ENCODE measurements at places on chromosomes 1 and 21. TPM values are rescaled to one million over a fixed set of nuclear protein-coding genes. Genes with fewer than 3 reads are reported as not detected.

RGS1 gene
- not detected for total RNA-seq

SLC22A15 gene
- 10.1 TPM for total RNA-seq

ZNF697 gene
- 21.8 TPM for total RNA-seq

- no peak for DNase-seq
- H3K4me1 ChIP-seq, result peaks cover 15% of the 10 kb centered on the region
- H3K27ac ChIP-seq, result no peak overlapping the region
Measured at GRCh38 chr1:204384636-204385352, 25.1 kb upstream of the PLEKHA6 start.

GRCh38 chr1:67193704-67194103 is 27.4 kb downstream of the IL23R start:
- H3K27ac ChIP-seq, result no peak overlapping the region
- H3K4me3 ChIP-seq, result no peak overlapping the region
- no peaks in the 10 kb centered on the region for H3K4me1 ChIP-seq
- H3K36me3 ChIP-seq, result no peaks in the 10 kb centered on the region
- DNase-seq, result no peak

DNA sequence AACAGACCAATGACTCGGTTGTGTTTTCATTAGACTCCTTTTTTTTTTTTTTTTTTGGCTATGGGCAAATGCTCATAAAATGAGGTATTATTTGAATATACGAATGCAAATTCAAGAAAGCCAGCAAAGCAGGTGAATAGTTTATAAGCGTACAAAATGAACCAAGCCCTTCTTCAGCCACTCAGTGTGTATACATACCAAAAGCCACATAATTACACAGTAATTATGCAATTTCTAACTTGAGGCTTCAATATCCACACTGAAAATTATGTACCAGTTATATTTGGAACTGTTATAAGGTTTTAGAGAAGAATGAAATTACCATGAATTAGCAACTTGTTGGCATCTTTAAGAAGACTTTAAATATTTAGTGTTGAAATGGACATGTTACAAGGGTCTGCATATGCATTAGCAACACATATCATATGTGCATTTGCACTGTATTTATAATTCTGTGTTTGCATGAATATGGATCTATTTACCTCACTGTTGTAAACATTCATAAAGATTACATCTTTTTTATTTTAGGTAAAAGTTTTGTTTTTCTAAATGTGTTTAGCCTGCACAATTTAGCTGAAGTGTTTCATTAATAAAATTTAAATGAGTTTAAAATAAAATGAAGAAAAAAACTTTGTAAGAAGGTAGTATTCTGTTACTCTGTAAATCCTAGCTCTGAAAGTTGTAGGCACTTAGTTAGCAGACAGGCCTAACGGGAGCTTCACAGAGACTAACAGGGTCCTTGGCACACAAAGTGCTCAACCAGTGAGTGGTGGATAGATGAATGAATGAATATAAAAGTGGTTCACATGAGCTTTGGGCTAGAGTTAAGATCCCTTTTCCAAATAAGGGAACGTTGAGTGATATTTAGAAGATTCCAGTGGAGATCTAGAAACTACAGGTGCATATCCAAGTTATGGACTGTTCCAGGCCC is 241.0 kb upstream of the NFIA start:
- H3K27ac ChIP-seq, result no peak overlapping the region
- H3K4me3 ChIP-seq, result no peak overlapping the region
- DNase-seq, result no peak
- no peaks in the 10 kb centered on the region for H3K4me1 ChIP-seq
- H3K36me3 ChIP-seq, result peaks cover 7% of the 10 kb centered on the region
- no peaks in the 10 kb centered on the region for H3K27me3 ChIP-seq

DNA sequence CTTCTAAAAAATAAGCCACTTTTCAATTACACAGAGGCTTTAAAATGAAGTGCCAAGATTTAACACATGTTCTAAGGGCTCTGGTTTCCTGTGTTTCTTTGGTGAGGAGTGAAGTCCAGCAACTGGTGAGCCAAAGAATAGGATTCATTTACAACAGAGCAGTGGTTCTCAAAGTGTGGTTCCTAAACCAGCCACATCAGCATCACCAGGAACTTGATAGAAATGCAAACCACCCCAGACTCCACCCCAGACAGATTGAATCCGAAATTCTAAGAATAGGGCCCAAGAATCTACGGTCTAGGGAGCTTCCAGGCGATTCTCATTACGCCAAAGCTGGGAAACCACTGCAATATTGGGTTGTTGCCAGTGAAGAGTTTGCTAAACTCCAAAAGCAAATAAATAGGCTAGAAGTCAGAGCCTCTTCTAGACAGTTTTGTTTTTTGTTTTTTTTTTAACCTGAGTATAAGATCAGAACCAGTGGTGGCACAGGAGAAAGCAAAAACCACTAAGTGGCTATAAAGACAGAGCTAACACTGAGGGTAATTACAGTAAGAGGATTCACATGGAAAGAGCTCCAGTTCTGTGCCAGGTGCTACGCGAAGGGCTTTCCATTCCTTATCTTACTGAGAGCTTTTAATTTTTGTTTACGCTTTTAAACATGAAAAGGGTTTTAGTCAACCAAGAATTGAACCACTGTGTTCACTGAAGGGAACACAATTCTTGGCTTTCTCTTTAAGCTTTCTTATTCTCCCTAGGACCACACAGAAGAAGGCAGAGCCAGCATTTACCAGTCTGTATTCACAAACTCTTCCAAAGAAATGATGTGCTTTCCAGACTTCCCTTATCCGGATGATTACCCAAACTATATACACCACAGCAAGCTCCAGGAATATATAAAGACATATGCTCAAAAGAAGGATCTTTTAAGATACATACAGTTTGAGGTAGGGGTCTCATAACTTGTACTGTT is 42.4 kb upstream of the FMO2 start:
- H3K27ac ChIP-seq, result peak overlapping the region; percentile 86
- peaks cover 14% of the 10 kb centered on the region for H3K4me1 ChIP-seq
- H3K36me3 ChIP-seq, result no peaks in the 10 kb centered on the region
- DNase-seq, result no peak

GRCh38 chr1:79726321-79726720 is 719.8 kb upstream of the ADGRL4 start:
- H3K27ac ChIP-seq, result no peak overlapping the region
- H3K36me3 ChIP-seq, result no peaks in the 10 kb centered on the region
- no peaks in the 10 kb centered on the region for H3K27me3 ChIP-seq
- H3K4me3 ChIP-seq, result no peak overlapping the region
- peaks cover 4% of the 10 kb centered on the region for H3K4me1 ChIP-seq

- no peak for DNase-seq
- peaks cover 4% of the 10 kb centered on the region for H3K36me3 ChIP-seq
- no peak overlapping the region for H3K4me3 ChIP-seq
- peaks cover 30% of the 10 kb centered on the region for H3K4me1 ChIP-seq
- H3K27me3 ChIP-seq, result no peaks in the 10 kb centered on the region
- H3K27ac ChIP-seq, result no peak overlapping the region
Measured at GRCh38 chr1:91712393-91712792, 173.6 kb downstream of the TGFBR3 start.

GRCh38 chr1:198132060-198132781 is 24.6 kb upstream of the NEK7 start:
- H3K36me3 ChIP-seq, result no peaks in the 10 kb centered on the region
- H3K4me1 ChIP-seq, result peaks cover 6% of the 10 kb centered on the region
- no peaks in the 10 kb centered on the region for H3K27me3 ChIP-seq
- no peak overlapping the region for H3K4me3 ChIP-seq
- DNase-seq, result no peak

All from mesothelial cell of epicardium (in vitro differentiated cells).